Sigmoid colon (tissue), 7 donors: ENCODE measurements at places on chromosomes 2 and 18. TPM values are rescaled to one million over a fixed set of nuclear protein-coding genes. Genes with fewer than 3 reads are reported as not detected.

EFEMP1 gene
- total RNA-seq = 111 TPM

KIAA1328 gene
- total RNA-seq = 16.9 TPM

DOK6 gene
- total RNA-seq = 1.4 TPM

CNGA3 gene
- total RNA-seq = 5.8 TPM

CDH7 gene
- total RNA-seq = not detected

CENPA gene
- total RNA-seq = not detected

PLGLB1 gene
- 1.1 TPM for total RNA-seq

CTIF gene
- total RNA-seq = 22.5 TPM

WNT10A gene
- not detected for total RNA-seq
